ENCODE measurements at places on chromosomes 2 and 18.
A peak's percentile ranks its signal among the peaks of the same experiment; 100 is the strongest.

DNA sequence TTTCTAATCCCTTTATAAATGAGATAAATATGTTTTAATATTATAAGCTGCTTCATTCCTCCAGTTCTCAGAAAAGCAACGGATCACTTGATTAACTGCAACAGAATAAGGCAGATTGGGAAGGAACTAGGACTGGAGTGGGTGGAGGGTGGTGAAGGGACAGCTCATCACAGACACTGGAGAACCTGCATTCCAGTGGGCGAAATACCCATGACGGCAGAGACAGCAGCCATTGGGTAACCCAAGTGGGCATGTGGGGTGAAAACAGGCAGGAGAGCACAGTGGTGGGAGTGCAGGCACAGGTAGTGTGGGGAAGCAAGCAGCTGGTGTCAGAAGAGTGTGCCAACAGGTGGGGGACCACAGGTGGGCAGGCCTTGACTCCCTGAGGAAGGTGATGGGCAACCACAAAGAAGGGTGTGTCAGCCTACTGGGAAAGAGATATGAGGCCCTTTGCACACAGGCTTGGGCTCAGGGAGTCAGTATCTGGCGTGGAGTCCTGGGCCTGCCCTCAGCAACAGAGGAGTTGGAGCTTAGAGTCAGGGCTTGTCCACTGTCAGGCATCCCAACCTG, 27.2 kb downstream of the DPYSL5 start:
- DNase-seq = no peak

DNA sequence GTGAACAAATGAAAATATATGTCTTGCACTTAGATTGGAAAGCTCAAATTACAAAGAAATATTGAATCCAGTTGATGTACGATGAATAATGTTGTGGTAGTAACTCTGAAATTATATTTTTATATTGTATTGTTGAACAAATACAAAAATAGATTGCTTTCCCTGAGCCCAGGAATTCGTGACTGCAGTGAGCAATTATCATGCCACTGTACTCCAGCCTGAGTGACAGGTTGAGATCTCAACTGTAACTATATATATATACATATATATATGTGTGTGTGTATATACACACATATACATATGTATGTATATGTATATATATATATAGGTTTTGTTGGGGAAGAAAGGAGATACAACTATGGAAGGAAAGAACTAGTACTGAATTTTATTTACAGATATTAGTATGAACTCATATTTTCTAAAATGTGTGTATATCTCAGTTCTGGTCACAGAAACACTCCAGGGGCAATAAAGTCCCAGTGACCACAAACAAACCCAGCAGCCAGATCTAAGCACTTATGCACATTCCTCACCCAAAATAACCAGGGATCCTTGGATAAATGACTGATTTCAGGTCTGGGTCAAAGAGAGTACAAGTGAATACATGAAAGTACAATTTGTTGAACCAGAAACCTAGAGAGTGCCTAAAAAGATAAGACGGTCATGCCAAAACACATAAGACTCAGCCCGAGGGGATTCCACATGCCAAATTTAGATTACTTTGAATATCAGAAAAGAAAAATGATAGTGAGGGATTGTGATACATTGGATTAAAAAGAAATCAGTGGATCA, 146.3 kb downstream of the TMX3 start:
- DNase-seq = no peak

GRCh38 chr2:17318013-17318412, 200.2 kb downstream of the RAD51AP2 start:
- DNase-seq = no peak

DNA sequence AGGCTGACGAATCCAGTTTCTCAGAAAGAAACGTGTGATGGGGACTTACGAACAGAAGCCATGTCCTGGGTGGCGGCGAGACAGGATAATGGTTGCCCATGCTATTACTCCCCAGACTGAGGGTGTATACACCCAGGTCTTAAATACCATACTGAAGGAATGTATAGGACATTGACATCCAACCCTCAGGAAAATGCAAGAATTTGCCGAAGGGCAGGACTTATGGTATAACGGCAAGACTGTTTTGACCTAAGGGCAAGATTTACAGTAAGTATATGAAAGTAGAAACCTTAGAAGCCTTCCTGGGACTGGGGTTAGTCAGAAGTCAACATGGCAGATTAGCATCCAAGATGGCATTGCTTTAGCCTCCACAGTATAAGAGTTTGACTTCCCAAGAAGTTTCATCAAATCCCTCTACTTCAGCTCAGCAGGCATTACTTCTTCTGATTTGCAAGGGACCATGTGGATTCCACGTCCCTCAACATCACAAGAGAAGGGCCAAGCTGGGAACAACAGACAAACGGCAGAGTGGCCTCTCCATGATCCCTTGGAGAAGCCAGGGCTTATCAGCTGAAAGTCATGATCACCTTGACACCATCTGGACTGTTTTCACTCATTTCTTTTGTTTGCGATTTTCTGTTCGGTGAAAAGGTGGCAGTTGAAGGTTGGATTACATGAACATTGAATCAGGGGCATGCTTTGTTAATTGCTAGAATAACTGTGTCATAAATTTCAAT, 21.1 kb downstream of the ST3GAL5 start:
- no peak for DNase-seq

DNA sequence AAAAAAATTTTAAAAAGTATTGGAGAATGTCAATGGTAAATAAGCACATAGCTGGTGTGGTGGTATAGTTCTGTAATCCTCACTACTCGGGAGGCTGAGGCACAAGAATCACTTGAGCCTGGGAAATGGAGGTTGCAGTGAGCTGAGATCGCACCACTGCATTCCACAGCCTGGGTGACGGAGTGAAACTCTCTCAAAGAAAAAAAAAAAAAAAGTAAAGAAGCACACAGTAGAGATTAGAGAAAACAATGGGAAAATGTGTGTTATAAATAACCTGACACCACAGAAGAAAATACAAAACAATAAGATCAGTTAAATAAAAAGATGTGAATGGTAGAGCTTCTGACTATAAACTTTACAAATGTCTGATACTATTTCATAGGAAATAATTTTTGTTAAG, 163.7 kb upstream of the WDSUB1 start:
- DNase-seq = no peak

DNA sequence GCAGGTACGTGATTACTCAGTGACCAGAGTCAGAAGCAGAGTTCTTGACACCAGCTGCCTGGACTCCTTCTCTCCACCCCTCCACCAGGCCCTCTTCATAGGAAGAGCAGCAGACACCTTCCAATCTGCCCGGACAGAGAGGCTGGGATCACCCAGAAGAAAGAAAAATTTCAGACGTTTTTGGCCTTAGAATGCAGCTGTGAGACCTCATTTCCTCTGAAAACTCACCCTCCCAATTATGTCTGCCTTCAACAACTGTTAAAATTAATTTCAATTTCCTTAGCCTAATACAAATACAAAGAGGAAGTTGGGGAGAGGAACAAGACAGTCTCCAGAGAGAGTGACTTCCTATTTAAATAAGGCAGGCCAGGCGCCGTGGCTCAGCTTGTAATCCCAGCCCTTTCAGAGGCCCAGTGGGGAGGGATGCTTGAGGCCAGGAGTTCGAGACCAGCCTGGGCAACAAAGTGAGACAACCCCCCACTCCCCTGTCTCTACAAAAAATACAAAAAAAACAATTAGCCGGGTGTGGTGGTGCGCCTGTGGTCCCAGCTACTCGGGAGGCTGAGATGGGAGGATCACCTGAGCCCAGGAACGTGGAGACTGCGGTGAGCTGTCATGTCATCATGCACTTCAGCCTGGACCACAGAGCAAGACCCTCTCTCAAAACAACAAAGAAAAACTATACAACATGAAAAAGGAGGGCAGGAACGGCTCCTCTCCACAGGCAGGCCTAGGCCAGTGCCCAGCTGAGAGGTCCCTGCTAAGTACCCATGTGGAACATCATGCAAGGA, 1.6 kb downstream of the SLC66A2 start:
- DNase-seq = peak; percentile 17

- DNase-seq = no peak
Observed at GRCh38 chr2:182043861-182044260, 58.2 kb downstream of the PPP1R1C start.

DNA sequence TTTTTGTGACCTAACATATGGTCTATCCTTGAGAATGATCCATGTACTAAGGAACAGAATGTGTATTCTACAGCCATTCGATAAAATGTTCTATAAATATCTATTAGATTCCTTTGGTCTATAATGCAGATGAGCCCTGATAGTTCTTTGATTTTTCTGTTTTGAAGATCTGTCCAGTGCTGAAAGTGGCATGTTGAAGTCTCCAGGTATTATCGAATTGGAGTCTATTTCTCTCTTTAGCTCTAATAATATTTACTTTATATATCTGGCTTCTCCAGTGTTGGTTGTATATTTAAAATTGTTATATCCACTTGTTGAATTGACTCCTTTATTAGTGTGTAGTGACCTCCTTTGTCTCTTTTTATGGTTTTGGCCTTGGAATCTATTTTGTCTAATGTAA, 377.9 kb downstream of the ARL6IP6 start:
- DNase-seq = no peak

DNA sequence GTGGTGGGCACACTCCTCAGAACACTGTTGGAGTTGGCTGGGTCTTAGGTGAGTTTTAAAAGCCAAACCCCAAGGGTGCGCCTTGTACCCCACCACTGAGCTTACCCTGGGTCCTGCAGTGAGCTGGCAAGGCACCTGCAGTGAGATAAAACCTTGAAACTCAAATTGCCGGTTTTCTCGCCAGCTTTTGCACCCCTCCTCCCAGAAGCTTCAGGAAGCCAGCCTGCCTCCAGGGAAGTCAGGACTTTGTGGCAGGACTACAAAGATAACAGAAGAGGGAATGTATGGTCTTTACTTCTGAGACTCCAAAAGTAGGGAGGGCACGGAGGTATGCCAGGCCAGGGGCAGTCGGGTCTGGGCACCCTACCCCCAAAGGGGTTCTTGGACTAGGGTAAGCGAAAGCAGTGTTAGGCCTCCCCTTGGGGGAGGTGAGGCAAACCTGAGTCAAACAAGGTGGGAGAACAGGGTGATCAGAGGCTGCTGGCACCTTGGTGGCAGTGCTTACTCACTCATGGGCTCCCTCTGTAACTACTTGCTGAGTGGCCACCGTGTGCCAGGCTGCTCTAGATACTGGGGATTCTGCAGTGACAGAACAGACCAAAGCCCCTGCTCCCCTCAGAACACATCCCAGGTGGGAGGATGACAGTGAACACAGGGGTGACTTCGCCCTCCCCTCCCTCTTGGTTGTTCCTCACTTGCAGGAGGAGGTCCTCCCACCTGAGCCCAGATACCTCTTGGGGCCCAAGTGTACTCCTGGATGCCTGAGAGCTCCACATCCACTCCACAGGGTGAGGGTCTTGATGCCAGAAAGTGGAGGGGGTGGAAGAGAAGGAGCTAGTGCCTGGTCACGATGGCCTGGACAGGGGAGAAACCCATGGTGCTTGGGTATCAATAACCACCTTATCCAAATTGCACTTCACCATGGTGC, 69.3 kb upstream of the RGPD5 start:
- DNase-seq = no peak

DNA sequence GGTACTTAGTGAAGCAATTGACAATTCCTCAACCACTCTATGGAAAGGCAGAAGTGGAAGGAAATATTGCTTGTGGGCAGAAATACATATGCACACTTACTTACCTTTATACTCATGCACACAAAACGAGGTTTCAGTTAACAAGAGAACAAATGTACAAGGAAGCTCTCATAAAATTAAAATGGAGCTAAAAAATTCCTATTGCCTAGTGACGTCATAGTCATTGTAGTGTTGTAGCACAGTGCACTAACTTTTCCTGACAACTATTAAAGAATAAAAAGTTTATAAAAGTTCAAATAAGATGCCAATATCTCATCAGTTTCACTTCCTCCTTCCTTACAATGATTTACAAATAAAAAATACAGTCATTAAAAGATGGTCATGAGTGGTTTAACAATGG, 1161.9 kb upstream of the NRXN1 start:
- DNase-seq = no peak

GRCh38 chr18:80105369-80106167, 3.5 kb upstream of the ADNP2 start:
- DNase-seq = no peak

- DNase-seq = no peak
Observed at GRCh38 chr18:13366962-13367892, 148.7 kb downstream of the LDLRAD4 start.

DNA sequence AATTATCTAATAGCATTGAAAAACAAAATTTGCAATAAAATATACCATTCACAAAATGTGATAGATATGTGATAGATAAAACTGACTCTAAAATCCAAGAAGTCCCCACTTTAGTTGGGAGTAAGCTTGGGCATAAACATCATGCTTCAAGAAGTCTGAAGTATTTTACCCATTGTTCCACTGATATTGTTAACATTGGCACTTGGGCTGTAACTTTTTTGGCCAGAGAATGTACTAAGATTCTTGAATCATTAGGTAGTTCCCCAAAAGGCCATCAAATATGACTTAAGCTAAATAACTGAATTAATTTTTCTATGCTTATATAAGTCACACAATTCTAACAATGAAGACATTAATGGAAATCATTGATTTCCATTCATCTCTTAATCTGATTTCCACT, 413.6 kb downstream of the CDH2 start:
- DNase-seq = no peak

DNA sequence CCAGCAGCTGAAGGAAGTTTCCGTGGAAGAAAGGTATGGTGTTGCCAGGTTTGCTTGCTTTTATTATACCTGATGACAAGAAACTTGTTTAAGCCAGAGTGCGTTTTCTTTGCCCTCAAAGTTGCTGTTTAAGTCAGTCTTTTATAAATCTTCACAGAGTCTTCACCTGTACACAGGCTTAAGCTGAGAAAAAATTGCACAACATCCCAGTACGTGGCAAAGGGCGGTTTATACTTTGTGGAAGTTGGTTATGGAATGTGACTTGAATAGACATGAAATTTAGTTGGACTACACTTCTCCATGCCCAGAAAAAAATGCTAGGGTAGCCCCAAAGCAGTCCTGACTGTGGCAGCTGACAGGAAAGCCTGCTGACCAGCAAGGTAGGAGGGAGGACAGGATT, 121.5 kb downstream of the RTN4 start:
- DNase-seq = no peak

GRCh38 chr2:237437566-237437965, 23.6 kb upstream of the COL6A3 start:
- no peak for DNase-seq

DNA sequence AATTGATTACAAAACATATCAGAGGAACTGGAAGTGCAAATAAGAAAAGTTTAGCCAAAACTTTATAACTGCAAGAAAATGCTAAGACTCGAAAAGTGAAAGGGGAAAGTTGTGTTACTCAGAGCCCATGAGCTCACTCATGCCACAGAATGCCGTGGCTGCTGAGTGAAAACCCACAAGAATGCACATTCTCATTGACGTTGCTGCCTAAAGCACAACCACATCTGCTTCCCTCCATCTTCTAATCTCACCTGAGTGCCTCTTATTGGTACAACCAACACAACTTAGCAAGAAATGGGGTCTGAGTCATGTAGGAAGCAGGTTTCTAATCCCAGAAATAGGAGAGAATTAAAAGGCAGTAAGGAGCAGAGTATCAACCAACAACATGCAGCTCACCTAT, 259.7 kb downstream of the LNPK start:
- DNase-seq = no peak
